Activated CD4-positive, alpha-beta T cell treated with anti-CD3 and anti-CD28 coated beads, Interleukin-2, amount 50 U/mL, for 16 hours (primary cell): ENCODE measurements at places on chromosomes 7 and 10.

DNA sequence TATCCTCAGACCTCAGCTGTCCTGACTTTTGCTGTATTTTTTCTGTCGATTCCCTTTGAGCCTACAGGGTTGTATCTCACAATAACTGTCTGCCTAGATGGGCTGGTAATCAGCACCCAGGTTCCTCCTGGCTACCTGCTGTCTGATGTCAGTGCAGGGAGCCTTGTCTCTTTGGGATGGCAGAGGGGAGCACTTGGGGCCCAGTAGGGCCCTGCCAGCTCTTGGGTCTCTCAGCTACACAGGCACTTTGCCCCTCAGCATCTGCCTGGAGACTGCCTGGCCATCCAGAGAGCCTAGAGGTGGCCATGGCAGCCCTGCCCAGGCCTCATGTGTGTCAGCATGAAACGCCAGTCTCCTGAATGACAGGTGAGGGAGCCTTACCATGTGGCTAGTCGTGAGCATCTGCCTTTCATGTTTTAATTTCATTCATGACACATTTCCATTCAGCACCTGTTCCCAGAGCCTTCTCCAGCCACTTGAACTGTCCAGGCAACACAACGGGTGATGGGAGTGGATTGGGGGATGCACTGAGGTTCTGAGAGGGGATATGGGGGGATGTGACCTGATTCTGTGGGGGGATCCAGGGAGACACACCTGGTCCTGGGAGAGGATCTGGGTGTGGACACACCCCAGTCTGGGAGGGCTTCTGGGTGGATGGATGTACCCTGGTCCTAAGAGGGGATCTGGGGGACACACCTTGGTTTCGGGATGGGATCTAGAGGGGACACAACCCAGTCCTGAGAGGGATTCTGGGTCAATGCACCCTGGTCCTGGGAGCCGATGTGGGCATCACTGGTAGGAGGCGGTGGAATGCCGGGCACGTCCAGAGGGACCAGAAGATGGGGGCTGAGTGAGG, 21.9 kb downstream of the ADCY1 start:
- DNase-seq, result no peak

- DNase-seq, result no peak
Observed at GRCh38 chr7:38428041-38428440, 154.6 kb upstream of the TARP start.

DNA sequence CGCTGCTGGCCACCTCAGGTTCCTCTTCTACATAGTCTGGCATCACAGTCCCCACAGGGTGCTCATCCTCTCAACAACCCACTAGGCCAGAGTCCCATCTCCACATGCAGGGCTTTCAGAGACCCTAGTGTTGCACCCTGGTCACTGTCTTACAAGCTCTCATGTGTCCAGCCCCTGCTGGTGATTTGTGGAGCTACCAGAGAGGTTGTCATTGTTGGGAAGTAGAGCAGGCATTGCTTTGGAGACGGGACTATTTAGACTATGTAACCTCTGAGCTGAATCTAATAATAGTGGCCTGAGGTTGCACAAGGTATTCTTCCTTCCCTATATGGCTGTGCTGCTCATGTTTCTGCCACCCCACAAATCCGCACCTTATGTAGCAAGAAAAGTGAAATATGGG, 135.3 kb upstream of the VWC2 start:
- no peak for DNase-seq

- no peak for DNase-seq
Observed at GRCh38 chr7:98826387-98826786, 43.4 kb downstream of the TMEM130 start.

- DNase-seq, result no peak
Observed at GRCh38 chr7:139875821-139876241, 46.8 kb downstream of the TBXAS1 start.

- DNase-seq, result no peak
Observed at GRCh38 chr7:114930107-114930661, 8.3 kb downstream of the MDFIC start.

GRCh38 chr10:121644501-121644900, 46.3 kb upstream of the FGFR2 start:
- DNase-seq, result no peak

DNA sequence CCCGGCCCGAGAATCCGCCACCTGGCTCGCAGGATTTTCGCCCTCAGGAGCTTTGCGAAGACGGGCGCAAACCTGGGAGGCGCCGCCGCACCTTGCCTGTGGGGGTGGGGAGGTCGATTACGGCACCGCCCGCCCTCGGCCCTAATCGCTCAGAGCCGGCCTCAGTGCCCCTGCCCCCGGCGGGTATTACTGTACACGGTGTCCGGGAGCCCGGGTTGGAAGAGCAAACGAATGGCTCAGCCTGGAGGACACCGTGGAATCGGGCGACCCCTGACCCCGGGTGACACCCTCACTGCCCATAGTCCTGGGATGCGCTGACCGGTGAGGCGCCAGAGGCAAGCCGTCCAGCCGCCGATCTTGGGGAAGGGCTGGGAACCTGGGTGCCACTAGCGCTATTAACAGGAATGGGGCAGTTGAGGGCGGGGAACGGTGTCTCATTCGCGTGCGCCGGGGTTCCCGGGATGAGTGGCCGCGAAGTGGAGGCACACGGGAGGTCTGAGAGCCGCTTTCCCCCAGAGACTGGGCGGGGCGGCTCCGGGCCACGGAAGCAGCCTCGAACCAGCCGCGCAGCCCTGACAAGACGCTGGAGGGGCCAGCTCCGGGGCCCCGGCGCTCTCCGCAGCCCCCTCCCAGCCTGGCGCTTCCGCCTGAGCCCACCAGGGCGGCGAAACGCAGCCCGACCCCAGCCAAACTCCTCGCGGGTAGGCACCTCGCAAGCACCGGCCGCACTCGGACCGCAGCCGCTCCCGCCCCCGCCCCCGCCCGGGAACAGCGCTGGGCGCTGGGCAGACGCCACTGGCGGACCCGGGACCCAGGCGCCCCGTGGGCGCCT, 167.5 kb downstream of the NRF1 start:
- DNase-seq, result no peak

- DNase-seq, result no peak
Observed at GRCh38 chr10:59606551-59606961, 103.1 kb downstream of the SLC16A9 start.

DNA sequence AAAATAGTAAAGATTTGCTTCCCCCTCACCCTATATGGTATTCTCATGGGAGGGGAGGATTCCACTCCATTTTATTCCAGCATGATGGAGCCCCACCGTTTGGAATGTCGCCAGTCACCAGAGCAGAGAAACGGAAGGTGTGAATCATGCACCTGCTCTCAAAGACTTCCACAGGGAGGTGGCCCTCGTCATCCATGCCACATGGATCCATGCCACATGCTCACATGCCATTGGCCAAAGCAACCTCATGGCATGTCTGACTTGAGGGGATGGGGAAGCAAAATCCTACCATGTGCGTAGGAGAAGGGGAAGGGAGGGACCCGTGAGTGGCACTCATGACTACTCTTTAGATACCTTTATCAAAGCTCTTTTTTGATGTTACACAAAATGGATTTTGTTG, 256.0 kb downstream of the SKAP2 start:
- DNase-seq, result no peak

- DNase-seq, result peak; percentile 60
Observed at GRCh38 chr10:128178302-128178958, 52.2 kb upstream of the MKI67 start.

DNA sequence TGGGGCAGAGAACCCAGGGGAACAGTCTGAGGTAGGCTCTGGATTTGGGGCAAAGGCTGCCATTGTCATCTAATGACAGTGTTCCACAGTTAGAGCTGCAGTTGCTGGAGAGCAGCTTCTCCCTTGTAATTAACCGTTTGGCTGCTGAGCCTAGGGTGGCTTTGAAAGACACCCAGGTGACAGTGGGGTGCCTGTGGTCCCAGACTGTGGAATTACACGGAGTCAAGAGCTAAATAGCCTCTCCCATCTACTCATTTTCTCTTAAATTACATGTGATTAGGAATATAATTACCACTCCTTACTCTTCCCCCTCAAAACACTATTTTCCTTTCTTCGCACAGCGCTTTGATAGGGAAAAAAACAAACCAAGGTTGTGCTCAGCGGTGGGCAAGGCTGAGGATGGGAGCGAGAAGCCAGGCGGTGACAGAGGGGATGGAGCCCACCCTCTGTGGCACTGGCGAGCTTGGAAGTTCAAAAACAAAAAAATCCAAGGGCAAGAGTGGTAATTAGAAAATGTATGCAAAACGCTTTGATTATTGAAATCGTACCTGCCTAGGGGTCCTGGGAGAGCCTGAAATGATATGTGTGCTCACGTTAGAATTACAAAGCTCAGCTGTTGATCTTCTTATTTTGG, 44.1 kb downstream of the BAMBI start:
- DNase-seq, result no peak

- DNase-seq, result no peak
Observed at GRCh38 chr7:133851411-133851810, 275.7 kb upstream of the LRGUK start.

- no peak for DNase-seq
Observed at GRCh38 chr10:43867667-43868565, 219.2 kb upstream of the ZNF32 start.

DNA sequence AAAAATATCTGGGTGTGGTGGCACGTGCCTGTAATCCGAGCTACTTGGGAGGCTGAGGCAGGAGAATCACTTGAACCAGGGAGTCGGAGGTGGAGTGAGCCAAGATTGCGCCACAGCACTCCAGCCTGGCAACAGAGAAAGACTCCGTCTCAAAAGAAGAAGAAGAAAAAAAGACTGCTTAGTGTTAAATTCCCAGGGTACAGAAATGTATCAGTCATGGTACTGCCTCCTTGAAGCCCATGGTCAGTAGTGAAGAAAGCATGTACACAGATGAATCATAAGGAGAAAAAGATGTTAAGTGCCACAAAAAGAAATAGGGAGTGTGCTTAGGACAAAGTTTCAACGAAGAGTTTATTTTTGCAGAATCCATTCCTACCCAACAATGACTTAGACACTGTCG, 62.5 kb upstream of the KMT2E start:
- no peak for DNase-seq

DNA sequence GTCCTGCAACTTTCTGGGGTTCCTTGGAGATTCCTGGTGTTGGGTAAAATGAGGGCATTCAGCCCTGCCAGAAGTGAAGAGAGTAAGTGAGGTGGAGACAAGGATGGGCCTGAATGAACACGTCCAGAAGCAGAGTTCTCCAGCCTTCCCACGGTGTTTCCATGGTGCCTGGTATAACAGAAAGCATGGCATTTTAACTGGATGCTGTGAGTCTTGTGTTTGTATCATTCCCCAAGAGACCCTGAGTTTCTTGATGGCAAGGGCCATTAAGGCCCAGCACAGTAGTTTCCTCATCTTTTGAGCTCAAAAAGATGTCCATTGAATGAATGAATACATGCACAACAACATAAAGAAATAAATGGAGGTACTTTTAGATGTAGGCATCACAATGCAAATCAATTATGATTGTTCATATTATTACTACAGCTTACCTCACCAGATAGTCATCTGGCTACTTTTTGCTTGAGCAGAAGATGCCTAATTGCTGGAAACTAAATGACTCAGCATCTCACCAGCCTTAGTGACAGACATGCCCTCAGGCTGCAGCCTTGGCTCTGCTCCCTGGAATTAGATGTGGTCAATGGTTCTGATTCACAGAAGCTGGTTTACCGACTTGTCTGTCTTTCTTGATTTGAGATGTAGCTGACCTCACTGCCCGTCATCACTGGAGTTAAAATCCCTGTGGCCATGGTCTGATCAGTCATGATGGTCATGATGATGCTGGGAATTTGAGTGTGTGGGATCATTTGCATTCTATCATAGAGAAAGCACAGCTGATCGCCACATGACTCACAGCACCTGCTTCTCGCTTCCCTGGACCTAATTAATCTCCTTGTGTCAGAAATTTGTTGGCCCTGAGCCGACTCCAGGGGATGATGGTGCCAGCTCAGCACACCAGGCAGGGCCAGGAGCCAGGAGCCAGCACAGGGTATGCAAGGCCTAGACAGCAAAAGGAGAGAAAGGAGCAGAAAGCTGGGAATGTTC, 83.9 kb downstream of the CXCL12 start:
- DNase-seq, result peak; percentile 81

- no peak for DNase-seq
Observed at GRCh38 chr10:123637326-123637880, 28.8 kb upstream of the GPR26 start.

- no peak for DNase-seq
Observed at GRCh38 chr7:28759475-28759971, 198.6 kb downstream of the TRIL start.

DNA sequence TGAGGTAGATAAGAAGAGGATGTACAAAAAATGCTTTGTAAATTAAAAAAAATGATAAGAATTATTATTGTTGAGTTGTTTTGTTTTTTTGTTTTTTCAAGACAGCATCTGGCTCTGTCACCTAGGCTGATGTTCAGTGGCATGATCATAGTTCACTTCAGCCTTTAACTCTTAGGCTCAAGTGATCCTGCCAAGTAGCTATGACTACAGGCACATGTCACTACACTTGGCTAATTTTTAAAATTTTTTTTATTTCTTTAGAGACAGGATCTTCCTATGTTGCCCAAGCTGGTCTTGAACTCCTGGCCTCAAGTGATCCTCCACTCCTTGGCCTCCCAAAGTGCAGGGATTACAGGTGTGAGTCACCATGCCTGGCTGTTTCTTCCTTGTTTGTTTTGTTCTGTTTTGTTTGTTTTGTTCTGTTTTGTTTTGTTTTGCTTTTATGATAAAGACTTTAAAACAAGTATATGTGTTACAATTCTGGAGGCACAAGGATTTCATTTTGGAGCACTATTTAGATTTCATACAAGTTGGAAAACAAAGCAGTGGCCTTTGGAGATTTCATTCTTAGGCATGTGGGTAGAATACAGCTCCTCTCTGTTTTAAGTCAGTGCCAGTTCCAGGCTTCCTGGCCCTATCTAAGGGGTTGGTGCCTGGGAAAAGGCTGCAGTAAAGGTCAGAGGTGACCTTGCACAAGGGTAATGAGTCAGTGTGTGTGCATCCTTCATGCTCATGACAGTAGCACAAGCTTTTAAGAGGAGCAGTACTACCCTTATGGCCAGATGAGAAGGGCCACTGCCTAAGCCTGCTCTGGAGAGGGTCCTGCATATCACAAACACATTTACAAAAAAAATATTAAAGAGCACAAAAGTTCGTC, 17.9 kb downstream of the FGFBP3 start:
- no peak for DNase-seq

DNA sequence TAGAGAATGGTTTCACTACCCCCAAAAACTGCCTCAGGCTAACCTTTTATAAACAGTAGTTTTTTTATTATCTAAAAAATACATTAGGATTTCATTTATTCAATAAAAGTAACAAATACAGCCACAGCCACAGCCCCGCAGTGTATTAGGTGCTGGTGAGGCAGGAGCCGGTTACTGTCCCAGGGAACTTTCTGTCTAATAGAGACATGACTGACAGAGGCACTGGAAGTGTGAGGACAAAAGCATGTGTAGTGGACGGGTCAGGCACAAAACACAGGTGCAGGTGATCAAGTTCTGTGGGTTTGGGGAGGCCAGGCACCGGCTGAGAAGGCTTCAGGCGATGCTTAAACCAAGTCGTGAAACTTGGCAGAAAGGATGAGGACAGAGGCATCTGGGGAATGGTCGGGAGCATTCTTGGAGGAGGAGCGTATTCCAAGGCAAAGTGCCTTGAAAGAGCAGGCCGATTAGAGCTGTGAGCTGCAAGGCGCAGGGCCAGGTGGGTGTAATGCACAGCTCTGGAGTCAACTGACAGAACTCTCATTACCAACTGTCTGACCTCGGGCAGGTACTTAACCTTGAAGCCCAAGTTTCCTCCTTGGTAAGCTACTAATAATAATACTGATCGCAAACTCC, 138.2 kb downstream of the USP6NL start:
- no peak for DNase-seq

GRCh38 chr10:62839590-62839989, 23.4 kb upstream of the EGR2 start:
- DNase-seq, result no peak

GRCh38 chr7:139232904-139233303, 1.9 kb downstream of the UBN2 start:
- peak; percentile 43 for DNase-seq
